Suppressor macrophage treated with lipopolysaccharide for 1 hour (primary cell): ENCODE measurements at places on chromosomes 6 and 20.

DNA sequence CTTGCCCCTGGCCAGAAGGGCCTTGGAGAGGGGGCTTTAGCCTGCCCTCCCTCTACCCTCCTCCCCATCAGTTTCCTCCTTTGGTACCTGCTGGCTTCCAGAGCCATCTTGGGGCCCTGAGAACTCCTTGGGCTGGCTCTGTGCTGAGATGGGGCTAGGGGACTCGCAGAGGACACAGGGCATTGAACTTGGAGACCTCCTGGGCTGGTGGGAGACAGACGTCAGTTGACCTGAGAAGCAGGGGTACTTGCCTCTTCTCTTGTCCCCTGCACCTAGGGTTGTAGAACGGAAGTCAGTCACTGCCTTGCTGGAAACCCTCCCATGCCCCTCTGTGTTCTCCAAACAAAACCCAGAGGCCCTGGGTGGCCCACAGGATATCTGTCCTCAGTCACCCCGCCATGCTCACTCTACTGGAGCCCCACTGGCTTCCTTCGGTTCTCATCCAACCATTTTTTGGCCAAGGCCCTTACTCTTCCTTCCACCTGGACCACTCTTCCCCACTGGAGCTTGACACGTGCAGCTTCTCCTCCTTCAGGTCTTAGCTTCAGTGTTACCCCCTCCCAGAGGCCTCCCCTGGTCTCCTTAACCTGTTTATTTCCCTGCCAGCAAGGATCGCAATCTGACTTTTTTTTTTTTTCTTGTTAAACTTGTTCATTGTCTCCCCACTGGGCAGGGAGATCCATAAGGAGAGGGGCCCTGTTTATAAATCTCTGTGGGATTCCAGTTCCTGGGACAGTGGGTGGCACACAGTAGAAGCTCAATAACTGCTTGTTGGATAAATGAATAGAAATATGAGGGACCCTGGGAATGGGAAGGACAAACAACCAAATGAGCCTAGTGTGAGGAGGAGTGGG, 971 bp downstream of the RBCK1 start:
- DNase-seq, result peak; percentile 5

GRCh38 chr6:141677598-141678211, 455.0 kb upstream of the GJE1 start:
- DNase-seq, result peak; percentile 18

- peak; percentile 39 for DNase-seq
Measured at GRCh38 chr6:15522427-15522826, 140.4 kb downstream of the DTNBP1 start.

GRCh38 chr6:144744720-144745119, 459.6 kb downstream of the UTRN start:
- DNase-seq, result no peak

DNA sequence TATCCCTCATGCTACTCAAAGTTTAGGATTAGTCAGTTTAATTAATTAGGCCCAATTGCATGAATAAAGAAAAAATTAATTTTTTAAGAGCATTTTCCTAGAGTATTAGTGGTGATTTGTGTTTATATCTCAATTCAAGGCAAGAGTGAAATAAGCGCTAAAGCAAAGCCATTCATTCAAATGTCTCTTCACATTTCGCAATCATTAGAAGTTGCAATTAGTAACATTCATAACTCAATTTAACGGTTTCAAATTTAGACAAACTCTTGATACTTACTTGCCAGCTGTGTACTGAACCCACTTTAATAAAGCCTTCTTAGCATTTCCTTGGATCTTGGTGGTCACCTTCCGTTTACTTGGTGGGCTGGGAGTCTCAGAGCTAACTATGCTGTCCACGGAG, 127.2 kb downstream of the SYNE1 start:
- no peak for DNase-seq

GRCh38 chr6:22366214-22366613, 69.4 kb upstream of the PRL start:
- peak; percentile 93 for DNase-seq

GRCh38 chr6:68649669-68650068, 14.6 kb downstream of the ADGRB3 start:
- DNase-seq, result no peak

GRCh38 chr6:16651871-16652270, 109.4 kb downstream of the ATXN1 start:
- DNase-seq, result no peak

DNA sequence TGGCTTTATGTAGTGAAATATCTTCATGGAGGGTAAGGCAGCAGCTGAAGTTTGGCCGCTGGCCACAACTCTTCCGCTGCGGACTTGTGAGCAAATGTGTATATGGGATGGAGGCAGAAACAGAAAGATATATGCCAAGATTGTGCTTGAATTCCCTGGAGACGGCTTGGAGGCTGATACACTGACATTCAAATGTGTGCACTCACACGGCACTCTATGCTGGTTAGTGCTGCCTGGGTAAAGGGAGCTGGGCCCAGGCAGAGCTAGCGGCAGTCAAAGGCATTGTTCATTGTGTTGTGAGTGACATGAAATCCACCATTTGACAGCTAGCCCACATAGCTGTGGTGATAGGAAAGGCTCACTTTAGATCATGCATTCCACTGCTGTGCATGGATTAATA, 202.7 kb downstream of the CLIC5 start:
- DNase-seq, result no peak

DNA sequence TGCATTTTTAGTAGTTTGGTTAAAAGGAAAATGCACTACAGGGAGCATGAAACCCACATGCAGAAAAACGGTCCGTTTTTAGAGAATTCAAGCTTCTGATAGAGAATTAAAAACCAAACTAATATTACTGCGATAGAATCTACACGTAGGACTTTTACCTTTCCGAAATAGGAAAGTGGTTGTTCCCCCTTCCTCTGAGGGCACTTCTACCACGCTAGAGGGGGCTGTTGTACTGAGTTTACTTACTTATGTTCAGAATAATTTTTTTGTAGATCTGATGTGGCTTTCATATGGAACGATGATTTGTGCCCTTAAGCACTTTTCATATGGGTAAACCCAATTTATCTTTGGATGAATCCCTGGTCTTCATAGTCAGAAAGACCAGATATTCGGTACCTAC, 264.3 kb upstream of the PLN start:
- DNase-seq, result peak; percentile 68

DNA sequence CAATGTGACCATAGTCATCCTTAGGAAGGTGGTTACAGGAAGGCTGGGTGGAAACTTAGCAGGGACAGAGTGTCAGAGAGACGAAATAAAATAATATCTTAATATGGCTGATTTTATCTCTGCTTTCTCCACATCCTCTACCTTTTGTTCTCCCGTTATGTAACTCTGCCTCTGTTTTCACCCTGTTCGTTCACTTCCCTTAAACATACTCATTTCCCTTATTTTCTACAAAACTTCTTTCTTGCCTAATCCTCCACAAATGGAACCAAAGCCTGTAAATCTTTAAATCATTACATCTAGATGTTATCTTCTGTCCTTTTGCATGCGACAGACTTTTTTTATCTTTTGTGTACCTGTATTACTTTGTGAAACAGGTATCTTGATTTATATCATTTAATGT, 23.3 kb upstream of the CRIP3 start:
- DNase-seq, result peak; percentile 68
